KG1 (cell line): ENCODE measurements at places on chromosomes 5 and 9.

GRCh38 chr5:171588790-171589189 is 169.3 kb downstream of the FGF18 start:
- no peak for DNase-seq

DNA sequence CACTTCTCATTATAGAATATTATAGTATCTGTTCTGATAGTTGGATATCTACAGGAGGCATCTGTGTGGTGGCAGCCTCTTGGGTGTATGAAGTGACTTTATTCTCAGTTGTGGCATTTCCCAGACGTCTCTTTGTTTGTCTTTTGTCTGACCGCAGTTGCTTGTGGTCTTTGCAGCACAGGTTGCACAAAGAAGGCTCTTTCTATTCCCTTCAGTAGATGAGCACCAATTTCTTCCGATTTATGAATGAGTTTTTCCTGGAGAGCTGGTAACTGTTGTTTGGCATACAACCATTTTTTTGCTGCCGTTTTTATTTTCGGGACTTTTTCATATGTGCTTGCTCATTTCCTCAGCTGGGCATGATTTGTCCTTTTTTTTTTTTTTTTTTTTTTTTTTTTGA is 56.4 kb upstream of the MYO10 start:
- DNase-seq, result no peak

DNA sequence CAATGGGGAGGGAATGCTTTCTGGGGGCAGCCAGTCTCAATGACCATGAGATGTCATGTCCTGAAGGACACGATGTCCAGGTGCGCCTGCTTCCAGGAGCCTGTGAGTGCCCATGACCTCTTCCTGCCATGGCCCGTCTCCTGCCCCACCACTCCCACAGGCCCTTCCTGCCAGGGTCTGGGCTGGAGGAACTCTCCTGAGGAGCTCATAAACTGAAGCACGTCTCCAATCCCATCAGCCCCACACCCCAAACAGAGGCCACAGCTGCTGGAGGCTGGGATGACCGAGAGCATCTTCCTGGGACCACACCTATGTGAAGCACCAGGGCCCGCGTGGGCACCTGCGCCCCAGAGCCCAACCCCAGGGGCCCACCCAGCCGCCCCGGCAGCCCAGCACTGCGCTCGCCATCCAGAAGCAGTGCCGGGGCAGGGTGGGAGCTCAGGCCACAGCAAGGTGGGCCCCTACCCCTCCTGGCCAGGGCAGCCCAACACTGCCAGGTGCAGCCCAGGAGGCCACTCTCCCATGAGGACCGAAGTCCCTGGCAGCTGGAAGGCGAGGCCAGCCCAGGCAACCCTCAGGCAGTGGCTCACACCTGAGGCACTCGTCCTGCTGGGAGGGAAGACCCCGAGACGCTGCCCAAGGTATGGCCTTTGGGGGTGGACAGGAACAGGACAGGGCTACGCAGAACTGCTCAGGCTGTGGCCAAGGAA is 53.9 kb upstream of the UBAC1 start:
- DNase-seq, result no peak

GRCh38 chr9:137435980-137436760 is 5.0 kb downstream of the ENTPD8 start:
- DNase-seq, result no peak

- DNase-seq, result no peak
Measured at GRCh38 chr5:118565335-118565971, 422.9 kb downstream of the DTWD2 start.

- peak; percentile 88 for DNase-seq
Measured at GRCh38 chr5:172283020-172283861, at the start of gene UBTD2. Gene UBTD2, minus strand, starts transcription at chr5:172283764. Its CDS starts 99 bp downstream, at chr5:172283665.

- no peak for DNase-seq
Measured at GRCh38 chr5:62650197-62650596, 71.6 kb downstream of the LRRC70 start.

DNA sequence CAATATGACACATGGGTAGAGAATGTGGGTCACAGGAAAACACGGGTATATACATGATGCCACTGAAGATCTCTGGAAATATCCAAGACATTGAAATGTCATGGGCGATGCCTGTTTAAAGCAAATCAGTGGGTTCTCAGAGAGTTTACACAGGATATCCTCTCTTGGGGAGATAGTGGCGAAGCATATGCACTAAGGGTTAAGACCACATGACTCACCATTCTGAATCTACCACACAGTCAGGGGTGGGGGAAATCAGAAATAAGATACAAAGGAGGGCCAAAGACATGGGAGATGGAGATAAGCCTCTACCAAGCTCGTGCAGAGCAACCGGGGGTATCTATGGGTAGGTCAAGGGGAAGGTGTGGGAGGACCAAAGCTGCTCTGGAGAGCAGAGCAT is 58.8 kb downstream of the SH3PXD2B start:
- no peak for DNase-seq

- no peak for DNase-seq
Measured at GRCh38 chr9:137044502-137045177, 1.3 kb downstream of the NPDC1 start.

DNA sequence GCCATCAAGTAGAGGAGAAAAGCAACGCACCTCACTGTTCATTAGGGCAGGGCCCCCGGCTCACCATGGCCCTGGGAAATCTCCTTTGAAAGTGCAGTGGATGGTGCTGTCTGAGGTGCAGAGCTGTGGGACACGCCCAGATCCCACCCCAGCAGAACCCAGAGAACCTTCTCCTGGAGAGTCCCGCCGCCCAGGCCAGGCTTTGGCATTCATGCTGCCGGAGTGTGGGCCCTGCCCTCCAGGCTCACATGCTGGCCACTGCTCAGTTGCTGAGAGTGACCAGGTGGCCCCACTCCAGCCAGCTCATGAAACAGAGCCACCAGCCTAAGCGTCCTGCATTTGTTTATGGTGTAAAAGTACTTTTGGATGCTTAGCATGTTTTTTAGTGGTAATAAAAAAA is 23.8 kb upstream of the LRRC14B start:
- DNase-seq, result no peak

DNA sequence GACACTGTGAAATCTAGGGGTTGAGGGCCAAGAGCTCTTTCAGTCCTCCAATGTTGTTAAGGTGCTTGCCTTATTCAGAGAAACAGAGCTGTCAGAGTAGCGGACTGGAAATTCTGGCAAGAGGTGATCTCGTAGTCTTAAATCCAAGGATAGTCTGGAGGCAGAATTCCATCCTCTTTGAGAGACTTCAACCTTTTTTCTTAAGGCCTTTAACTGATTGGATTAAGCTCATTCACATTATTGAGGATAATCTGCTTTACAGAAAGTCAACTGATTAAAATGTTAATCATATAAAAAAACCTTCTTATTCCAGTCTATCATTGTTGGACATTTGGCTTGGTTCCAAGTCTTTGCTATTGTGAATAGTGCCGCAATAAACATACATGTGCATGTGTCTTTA is 243.1 kb upstream of the COX7C start:
- no peak for DNase-seq

DNA sequence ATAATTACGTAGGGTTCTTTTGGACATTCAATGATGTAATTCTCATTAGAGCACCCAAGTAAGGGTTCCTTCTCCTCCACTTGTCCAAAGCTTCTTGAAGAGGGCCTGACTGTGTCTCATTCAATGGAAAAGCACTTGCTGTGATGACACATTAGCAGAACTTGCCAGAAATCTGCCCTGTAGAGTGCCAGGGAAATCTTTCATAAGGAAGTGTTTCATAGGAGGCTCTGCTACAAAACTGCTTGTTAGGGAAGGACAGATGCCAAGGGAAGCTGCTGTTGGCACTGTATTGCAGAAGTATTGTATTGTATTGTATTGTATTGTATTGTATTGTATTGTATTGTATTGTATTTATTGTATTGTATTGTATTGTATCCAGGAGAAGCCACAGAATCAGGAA is 45.5 kb upstream of the MPDZ start:
- no peak for DNase-seq

- no peak for DNase-seq
Measured at GRCh38 chr5:74027732-74028338, 401.8 kb downstream of the ARHGEF28 start.
